ENCODE measurements at places on chromosomes 16 and 17.

- no peak for DNase-seq
These were observed 15.8 kb upstream of the SRCIN1 start for GRCh38 chr17:38621538-38621937.

GRCh38 chr17:67801626-67802175 is 23.6 kb upstream of the BPTF start:
- DNase-seq = no peak

- DNase-seq = no peak
These were observed 30.4 kb upstream of the ZC3H18 start for GRCh38 chr16:88539652-88540345.

GRCh38 chr16:58970775-58971174 is 236.7 kb upstream of the GOT2 start:
- no peak for DNase-seq

DNA sequence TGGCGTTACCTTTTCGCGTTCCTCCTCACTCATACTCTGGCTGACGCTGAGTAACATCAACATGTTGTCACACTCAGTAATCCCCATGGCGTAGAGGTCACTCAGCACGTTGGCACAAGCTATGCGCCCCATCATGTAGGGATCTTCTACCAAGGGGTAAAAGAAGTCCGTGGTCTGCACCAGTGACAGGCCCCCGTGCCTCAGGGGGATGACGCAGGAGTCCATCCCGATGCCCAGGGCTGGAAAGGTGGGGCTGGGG is 596 bp downstream of the SEPHS2 start:
- peak; percentile 24 for DNase-seq

DNA sequence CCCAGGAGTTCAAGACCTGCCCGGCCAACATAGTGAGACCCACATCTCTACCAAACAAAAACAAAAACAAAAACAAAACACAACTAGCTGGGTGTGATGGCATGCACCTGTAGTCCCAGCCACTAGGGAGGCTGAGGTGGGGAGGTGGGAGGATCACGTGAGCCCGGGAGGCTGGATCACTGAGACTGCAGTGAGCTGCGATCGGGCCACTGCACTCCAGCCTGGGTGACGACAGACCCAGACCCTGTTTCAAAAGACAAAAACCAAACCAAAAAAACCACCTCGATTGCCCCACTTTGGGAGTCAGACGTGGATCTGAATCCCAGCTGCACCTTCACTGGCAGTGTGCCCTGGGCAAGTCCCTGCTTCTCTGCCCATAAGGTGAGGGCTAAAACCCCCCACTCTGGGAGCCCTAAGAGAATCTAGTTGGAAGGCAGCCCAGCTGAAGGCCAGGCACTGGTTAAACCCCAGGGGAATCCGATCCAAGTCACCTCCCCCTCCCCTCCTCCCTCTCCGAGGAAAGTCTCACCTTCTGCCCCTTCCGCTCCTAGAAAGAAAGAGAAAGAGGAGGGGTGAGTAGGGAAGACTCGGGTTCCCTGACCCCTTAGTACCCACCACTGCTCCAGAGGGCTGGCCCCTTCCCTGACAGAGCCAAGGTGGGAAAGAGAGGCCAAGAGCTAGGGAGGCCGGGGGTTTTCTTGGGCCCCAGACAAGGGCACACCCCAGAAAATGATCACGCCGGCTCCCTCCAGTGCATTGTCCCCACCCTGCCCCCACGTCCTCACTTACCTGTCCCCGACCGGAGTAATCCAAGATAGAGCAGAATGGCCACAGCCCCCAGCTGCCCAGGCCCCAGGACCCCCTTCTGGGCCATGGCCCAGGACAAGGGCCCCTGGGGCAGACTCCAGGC is 647 bp downstream of the PRSS8 start:
- no peak for DNase-seq

GRCh38 chr17:46154151-46154816 is 38.9 kb downstream of the KANSL1 start:
- no peak for DNase-seq

DNA sequence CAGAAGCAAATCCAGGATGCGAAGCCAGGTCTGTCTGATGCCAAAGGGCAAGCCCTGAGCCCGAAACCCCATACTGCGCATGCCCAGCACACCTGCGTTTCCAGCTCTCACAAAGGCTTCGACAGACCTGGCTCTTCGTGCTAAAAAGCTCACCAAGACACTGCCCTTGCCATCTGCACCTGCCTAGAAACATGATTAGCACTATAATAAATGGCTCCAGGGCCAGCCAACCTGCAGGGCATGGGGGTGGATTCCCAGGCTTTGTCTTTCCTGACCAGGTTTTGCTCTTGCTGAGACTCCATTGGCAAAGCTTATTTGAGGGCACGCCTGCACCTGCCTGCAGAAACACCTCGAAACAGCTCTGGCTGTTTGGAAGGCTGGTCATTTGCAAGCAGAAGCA is 14.4 kb upstream of the PLD6 start:
- no peak for DNase-seq

- no peak for DNase-seq
These were observed 110.7 kb upstream of the SDK2 start for GRCh38 chr17:73754886-73755400.

- no peak for DNase-seq
These were observed 41.1 kb upstream of the CLEC18B start for GRCh38 chr16:74462361-74462760.

DNA sequence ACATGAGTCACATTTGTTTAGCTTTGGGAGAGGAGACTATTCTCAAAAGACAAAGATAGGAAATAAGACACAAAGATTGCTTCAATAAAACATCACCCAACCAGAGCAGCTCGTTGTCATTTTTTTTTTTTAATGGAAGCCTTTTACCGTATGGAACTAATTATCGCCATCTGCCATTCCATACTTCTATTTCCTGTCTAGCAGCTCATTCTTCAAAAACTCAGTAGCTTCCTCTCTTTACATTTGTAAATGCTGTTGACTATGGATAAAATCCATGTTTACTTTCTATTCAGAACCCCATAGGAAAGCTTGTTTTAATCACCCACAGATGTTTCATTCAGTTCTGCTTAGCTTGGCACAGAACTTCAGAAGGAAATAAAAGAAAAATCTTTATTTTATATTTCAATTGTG is 110.0 kb upstream of the PSMD7 start:
- DNase-seq = peak; percentile 33

DNA sequence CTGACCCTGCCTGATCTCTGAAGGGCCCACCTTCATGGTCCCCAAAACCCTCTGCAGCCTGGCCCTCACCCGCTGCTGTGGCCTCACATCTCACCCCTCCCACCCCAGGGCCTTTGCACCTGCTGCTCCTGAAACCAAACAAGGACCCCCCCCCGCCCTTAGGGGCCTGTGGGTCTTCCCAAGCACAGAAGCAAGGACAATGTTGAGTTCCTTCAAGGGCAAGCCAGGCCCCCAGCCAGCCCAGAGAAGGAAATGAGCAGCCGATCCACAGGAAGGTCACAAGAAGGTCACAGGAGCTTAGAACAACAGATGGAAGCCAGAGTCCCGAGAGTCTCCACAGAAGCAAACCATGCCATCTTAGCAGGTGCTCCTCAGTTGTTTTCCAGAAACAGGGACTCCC is 493 bp upstream of the PDE6G start:
- no peak for DNase-seq

- no peak for DNase-seq
These were observed 40.1 kb downstream of the ADAMTS18 start for GRCh38 chr16:77394699-77395098.

DNA sequence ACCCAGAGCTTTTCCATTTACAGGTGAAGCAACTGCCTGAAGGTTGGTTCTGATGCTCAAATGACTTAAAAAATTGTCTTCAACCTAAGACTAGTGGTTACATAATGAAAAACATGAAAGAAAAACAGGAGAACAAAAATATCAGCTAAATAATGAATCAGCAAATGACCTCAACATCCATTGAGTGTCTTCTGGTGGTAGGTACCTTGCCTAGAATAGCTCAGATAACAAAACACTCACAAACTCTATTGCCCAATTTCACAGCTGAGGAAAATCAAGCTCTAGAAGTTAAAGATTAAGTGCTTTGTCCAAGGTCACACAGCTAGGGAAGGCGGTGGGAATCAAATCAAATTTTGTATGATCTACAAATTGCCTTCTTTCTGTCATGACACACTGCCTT is 304.6 kb upstream of the CDH11 start:
- DNase-seq = no peak

DNA sequence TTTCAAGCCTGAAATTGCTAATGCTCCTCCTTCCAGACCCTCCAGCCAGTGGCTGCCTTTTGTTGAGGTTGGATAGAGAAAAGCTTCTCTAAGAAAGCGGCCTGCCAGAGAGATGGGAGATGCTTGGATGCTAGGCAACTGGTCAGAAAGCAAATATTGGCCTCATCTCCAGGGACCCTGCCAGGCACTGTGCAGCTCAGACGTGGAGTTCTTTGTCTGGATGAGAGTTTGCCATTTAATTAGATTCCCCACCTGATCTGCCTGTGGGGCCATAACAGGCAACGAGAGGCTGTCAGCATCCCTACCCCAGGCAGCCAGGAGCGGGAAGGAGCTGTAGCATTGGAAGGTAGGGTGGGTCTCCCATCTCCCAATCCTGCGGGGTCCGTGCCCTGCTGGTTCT is 52.7 kb downstream of the ASIC2 start:
- peak; percentile 30 for DNase-seq

DNA sequence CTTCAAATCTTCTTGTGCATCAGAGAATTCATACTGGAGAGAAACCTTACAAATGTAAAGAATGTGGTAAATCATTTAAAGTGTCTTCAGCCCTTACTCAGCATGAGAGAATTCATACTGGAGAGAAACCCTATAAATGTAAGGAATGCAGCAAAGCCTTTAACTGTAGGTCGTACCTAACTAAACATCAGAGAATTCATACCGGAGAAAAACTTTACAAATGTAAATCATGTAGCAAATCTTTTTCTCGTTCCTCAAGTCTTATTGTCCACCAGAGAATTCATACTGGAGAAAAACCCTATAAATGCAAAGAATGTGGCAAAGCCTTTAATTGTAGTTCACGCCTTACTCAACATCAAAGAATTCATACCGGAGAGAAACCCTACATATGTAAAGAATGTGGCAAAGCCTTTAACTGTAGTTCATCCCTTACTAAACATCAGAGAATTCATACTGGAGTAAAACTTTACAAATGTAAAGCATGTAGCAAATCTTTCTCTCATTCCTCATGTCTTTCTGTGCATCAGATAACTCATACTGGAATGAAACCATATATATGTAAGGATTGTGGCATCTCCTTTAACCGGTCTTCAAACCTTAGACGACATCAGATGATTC is 118.5 kb upstream of the ZNF267 start:
- DNase-seq = no peak

- no peak for DNase-seq
These were observed 52.0 kb upstream of the SDK2 start for GRCh38 chr17:73696251-73696650.

- DNase-seq = no peak
These were observed 3.5 kb upstream of the ADGRG1 start for GRCh38 chr16:57624806-57625500.

DNA sequence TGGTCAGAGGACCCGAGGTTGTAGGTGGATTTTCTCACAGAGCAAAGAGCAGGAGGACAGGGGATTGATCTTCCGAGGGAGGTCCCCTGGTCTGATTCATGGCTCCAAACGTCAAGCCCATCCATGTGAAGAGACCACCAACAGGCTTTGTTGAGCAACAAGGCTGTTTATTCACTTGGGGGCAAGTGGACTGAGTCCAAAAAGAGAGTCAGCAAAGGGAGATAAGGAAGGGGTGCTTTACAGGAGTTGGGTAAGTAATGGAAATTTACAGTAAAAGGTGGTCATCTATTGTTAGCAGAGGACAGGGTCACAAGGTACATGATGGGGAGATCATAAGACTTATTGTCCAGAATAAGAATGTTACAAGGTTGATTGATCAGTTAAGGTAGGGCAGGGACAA is 2285.8 kb downstream of the TP53TG3F start:
- no peak for DNase-seq

- no peak for DNase-seq
These were observed 251.1 kb downstream of the SEC14L1 start for GRCh38 chr17:77391668-77392375.

GRCh38 chr17:44867841-44868240 is 20.2 kb downstream of the HIGD1B start:
- DNase-seq = no peak

DNA sequence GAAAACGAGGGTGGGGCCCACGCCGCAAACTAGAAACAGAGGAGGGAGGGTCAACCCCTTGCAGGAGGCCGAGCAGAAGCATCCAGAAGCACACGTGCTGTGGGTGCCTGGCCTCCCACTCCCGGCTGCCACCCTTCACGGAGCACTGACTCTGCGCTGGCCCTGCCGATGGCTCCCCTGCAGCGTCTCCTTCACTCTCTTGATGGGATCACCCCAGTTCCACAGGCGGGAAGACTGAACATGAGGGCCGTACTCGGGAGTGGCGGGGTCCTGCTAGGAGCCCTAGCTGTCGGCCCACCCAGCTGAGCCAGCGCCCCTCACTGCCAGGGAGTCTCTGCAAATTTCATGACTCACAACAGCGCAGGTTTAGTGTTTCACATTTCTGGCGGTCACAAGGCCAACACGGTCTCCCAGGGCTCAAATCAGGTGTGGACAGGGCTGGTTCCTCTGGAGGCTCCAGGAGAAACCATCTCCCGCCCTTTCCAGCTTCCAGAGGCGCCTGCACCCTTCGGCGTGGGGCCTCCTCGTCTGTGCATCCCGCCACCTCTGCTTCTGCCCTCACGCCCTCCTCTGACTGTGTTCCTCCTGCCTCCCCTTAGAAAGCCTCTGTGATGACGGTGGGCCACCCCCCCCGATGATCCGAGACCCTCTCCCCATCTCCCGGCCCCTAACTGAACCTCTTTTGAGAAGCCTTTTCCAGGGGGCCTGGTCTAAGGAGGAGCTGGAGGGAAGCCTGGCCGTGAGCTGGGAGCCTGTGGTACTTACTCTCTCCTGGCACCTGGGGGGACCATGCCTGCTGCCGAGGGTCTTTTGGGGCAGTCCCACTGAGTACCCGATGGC is 2.0 kb downstream of the PTX4 start:
- no peak for DNase-seq

GRCh38 chr17:63279498-63280230 is 166.4 kb downstream of the CYB561 start:
- DNase-seq = no peak

GRCh38 chr16:23362460-23363317 is 60.6 kb downstream of the SCNN1B start:
- no peak for DNase-seq

DNA sequence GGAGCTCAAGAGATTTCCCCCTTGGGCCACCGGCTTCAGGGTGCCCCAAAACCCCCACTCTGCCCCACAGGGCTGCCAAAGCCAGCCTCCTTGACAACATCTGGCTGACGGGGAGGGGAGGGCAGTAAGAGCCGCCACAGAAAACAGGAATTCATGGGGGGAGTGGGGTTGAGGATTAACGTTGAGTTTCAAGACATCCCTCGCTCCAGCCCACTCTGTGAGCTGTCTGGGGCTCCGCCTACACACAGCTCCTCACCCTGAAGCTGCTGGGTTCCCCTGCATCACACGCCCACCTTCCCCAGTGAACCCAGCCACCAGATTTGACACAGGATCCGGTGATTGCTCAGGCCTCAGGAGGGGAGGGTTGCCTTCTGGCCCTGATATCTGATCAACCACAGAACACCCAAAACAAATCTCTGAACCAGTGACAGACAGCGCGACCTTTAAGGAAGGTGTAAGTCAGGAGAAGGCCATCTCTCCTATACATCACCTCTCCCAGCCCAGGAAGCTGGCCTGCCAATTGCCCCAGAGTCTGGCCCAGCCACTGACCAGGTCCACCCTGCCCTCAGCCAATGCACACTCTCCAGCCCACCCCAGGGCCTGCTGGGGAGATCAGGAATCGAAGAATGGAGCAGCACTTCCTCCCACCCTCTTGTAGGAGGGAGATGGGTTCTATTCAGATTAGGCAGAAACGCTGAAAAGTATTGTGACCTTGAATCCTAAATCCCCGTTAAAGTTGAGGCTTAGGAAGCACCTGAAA is 132.1 kb downstream of the CLEC16A start:
- no peak for DNase-seq

GRCh38 chr16:88349903-88350900 is 32.6 kb upstream of the ZNF469 start:
- peak; percentile 35 for DNase-seq
